Dermis lymphatic vessel endothelial cell (primary cell): ENCODE measurements at places on chromosomes 5 and 9. TPM values are rescaled to one million over a fixed set of nuclear protein-coding genes. Genes with fewer than 3 reads are reported as not detected.

GARNL3 gene
- 1.3 and 3.0 TPM in 2 replicates for total RNA-seq

DIRAS2 gene
- total RNA-seq: 0.86 and 8.5 TPM in 2 replicates

ZDHHC11 gene
- 0.11 and 0.26 TPM in 2 replicates for total RNA-seq

IL13 gene
- total RNA-seq: not detected in 2 replicates

TENT4A gene
- 7.8 and 8.5 TPM in 2 replicates for total RNA-seq

IPPK gene
- total RNA-seq: 13.5 TPM in 2 replicates

ANXA2R gene
- total RNA-seq: 10.5 and 15.2 TPM in 2 replicates

SAXO1 gene
- not detected in 2 replicates for total RNA-seq

PAEP gene
- not detected in 2 replicates for total RNA-seq

SLC34A3 gene
- total RNA-seq: not detected in 2 replicates

SLC2A8 gene
- 5.7 and 6.8 TPM in 2 replicates for total RNA-seq
